ENCODE measurements at places on chromosomes 11 and 22.

DNA sequence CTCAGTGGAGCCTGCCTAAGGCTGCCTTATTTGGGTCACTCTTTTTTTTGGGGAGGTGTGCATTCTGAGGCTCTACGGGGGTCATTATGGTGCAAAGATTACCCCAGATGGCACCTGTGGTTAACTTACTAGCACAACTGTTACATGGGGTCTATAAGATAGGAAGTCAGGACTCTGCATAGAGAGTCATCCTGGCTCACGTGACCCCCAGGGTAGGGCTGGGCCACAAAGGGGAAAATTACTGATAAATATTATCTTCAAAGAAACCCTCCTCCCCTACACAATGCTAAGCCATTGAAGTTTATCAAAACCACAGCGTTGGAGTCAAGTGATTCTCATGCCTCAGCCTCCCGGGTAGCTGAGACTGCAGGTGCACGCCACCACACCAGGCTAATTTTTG, 397.1 kb downstream of the MN1 start:
- DNase-seq = no peak

DNA sequence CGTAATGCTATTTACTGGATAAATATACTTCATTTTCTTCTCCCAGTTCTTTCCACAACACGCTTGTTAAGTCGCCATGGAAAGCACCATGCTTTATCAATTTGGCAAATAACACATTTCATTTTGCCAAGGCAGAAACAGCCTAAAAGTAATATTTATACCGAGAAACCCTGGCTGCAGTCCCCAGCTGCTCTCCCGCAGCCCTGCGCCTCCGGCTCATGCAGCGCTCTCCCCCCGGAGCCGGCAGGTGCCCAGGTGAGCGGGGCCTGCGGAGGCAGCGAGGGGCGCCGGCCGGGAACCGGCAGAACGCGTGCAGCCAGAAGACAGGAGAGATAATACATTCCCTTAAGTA, 681 bp upstream of the ARHGEF12 start:
- no peak for DNase-seq

- no peak for DNase-seq
Observed at GRCh38 chr11:16611401-16611921, 127.0 kb upstream of the C11orf58 start.

DNA sequence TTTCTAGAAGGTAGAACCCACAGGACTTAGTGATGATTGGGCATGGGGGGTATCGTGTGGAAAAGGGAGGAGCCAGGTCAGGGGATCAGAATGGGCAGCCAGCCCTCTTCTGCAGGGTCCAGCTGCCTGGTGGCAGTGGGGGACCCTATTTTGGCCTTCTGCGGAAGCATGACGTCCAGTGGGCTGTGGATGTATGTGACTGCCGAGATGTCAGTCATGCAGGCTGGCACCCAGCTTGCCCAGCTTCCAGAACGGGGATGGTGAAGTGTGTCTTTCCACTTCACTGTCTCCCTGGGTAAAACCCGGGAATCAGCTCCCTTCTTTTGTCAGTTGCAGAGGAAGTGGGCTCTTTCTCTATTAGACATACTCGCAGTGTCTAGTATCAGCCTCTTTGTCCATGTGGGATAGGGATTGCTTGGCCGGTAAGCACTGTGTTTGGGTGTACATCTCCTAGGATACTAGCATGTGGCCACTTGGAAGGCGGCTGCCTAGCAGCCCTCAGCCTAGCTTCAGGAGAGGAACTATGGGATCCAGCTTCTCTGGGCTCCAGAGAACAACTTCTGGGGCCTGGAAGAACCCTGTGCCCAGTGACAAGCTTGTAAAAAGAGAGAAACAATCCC, 51.4 kb downstream of the GRIK4 start:
- peak; percentile 59 for DNase-seq

GRCh38 chr11:121894581-121894980, 221.4 kb downstream of the BLID start:
- DNase-seq = no peak
